ENCODE measurements at places on chromosomes 12 and 14.

DNA sequence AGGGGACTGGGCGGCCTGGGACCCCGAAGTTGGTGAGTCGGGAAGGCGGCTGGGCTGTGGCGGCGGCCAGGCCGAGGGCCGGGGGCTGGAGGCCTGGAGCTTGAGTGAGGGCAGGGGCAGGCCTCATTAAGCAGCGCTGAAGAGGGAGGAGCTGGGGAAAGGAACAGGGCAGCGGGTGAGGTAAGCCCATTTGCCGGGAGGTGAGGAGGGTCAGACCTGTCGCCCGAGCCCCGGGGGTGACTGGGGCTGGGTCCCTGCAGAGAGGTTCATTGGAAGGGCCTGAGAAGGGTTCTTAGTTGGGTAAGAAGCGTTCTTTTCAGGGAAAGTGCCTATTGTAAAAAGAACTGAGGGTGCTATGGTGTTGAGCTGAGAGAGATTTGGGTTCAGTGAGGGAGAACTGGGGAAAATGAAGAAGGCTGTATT, 441 bp downstream of the RAB5B start:
- DNase-seq = peak; percentile 40

DNA sequence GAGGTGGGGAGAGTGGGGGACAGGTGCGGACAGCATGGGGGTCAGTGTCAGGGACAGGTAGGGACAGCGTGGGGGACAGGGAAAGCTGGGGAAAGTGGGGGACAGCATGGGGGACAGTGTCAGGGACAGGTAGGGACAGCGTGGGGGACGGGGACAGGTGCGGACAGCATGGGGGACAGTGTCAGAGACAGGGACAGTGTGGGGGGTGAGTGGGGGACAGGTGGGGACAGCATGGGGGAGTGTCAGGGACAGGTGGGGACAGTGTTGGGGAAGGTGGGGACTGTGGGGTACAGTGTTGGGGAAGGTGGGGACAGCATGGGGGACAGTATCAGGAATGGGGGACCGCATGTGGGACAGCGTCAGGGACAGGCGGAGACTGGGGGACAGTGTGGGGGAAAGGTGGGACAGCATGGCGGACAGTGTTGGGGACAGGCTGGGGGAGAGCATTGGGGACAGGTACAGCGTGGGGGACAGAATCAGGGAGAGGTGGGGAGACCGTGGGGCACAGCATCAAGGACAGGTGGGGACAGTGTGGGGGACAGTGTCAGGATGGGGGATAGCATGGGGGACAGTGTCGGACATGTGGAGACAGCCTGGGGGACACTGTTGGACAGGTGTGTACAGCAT, 96.1 kb downstream of the TMEM121 start:
- DNase-seq = no peak

- no peak for DNase-seq
Measured at GRCh38 chr12:66388517-66388916, 86.2 kb downstream of the HELB start.

DNA sequence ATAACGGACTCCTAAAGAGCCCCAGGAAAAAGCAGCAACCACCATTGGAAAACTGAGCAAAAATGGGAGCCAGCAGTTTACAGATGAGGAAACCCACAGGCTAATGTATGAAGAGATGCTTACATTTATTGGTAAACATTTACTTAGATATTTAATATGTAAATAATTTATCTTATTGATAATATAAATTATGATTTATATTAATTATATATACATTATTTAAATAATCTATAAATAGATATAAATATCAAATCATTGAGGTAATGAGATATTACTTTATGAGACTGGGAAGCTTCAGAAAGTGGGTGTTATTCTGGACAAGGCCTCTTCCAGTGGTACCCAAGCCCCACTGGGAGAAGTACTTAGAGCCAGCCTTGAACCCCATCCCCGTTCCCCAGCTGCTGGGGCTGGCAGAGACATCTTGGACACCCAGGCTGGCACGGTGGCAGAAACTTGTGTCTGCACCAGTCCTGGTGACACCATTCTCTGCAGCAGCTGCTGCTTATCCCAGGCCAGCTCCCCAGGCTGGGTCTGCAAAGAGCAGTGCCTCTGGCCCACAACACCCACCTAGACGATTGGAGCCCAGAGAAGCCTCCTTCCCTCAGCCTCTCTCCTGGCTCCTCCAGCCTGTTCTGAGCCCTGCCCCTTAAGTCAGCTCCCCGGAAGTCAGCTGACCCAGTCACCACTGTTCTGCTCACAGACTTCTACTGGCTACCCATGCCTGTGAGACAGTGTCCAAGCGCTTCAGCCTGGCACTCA, 25.9 kb downstream of the ISCA2 start:
- no peak for DNase-seq

DNA sequence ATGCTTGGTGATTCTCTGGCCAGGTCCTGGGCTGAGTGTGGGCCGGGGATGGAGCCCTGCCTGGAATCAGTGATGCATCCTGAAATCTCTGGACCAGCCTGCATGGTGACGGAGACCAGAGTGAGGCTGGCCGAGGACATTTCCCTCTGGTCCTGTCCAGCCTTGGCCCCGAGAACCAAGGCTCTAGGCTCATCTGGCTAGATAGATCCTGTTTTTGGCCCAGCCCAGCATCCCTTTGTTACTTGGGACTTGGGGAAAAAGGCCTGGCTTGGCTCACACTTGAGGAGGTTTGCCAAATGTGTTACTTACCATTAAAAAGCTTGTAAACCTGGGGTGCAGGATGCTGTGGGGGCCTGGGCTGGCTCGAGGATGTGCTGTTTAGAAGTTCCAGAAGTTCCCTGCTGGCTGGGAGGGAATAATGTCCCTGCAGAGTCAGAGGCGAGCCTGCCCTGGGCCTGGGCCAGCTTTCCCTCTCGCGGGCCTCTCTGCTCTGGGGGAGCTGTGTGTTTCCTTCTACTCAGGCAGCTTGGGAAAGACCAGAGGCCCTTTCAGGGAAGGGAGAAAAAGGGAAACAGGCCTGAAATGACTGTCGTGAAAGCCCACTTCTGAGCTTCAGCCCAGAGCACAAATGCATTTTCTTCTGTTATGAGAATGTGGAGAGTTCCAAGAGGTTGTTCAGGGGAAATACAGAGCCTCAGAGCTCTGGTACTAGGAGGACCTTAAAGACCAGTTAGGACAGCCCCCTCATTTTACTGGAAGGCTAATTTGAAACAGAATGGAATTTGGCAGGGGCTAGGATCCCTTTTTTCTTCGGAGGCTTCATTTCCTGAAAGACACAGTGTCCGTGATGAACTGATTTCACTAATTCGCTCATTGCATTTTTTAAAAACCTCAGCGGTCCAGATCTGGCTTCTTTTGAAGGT, 47.2 kb upstream of the CTDSP2 start:
- no peak for DNase-seq

Data from NCI-H345 (cell line).